Stimulated activated CD4-positive, alpha-beta T cell treated with anti-CD3 and anti-CD28 coated beads, Interleukin-1b, Interleukin-23, amount 100 ng/mL, for 1 hour (primary cell): ENCODE measurements at places on chromosomes 3 and 15.

GRCh38 chr3:107662124-107662507 lies 139.4 kb downstream of the BBX start:
- no peak for DNase-seq

GRCh38 chr15:85011160-85011571 lies 29.5 kb downstream of the PDE8A start:
- no peak for DNase-seq

DNA sequence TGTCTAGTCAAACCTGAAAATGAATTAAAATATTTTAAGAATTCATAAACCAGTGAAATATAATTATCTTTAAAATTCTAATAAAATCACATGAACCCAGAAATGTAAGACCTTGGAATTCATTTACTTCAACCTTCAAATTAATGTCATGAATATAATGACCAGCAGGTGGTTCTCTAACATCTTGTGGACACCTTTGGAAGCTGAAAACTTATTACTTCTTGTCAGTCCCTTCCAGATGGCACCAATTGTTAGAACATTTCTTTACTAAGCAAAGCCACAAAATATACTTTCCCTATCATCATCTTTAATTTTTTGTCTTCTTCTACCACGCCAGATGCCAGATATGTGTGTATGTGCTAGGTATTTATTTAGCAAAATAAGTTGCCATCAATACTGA lies 240.0 kb downstream of the MBNL1 start:
- no peak for DNase-seq

DNA sequence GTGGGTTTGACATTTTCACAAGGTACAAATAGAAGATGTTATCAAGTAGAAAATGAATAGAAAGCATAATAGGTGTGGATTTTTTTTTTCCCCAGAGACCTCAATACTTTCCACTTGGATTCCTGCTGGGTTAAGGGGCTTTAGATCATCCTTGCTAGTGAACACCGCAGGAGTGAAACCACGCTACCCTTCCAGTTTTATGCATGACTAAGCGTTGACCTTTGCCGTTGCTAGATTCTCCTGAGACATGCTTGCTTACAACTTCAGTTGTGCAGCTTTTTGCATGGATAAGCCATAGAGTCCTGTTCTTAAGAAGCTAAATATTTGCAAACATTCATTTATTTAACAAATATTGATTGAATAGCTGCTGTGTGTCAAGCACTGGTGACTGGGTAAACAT lies 299.7 kb upstream of the LMCD1 start:
- no peak for DNase-seq

- no peak for DNase-seq
These were observed 29.0 kb downstream of the ETV5 start for GRCh38 chr3:186079925-186080324.
